Activated B cell treated with CpG ODN at 0.5 μM for 24 hours (primary cell): ENCODE measurements at places on chromosomes 2 and 18.

- DNase-seq = no peak
Measured at GRCh38 chr18:11324956-11325882, 175.8 kb upstream of the PIEZO2 start.

DNA sequence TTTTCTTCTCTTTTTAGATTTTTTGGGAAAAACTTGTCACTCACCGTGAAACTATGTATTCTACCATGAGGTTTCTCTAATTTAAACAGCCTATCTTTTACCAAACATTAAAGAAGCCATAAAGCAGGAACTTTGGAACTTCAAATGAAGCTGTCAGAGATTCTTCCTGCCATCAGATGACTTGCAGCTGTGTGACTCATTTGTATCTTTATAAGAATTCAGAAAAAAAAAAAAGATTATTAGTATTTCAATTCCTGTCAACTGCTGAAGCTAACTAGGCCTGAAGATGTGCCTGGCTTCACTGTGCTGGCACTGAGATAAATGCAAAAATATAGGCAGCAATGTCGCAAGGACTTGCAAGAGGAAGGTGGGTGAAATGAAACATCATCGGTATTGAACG, 1399.1 kb upstream of the PIK3C3 start:
- DNase-seq = no peak

GRCh38 chr2:38829971-38830370, 45.8 kb downstream of the DHX57 start:
- DNase-seq = no peak

DNA sequence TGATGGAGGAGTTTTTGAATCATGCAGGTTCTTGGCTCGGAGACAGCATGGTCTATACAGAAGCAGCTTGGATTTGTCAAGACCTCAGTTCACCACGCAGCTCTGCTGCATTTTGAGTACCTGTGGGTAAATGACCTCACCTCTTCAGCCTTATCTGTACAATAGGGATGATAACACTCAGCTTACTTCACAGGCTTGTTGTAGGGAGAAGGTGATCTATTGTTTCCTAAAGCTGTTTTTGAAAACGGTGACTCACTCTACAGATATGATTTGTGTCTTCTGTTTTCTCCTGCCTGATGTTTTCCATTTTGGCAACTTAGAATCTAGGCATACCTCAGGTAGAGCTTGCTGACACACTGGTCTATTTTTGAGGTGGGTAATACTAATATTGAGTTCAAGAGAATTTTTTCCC, 80.3 kb downstream of the FMNL2 start:
- no peak for DNase-seq

- no peak for DNase-seq
Measured at GRCh38 chr18:42290318-42291307, 335.6 kb downstream of the PIK3C3 start.

- DNase-seq = no peak
Measured at GRCh38 chr18:56521263-56521662, 117.1 kb downstream of the TXNL1 start.
